ENCODE measurements at places on chromosomes 6 and 20. TPM values are rescaled to one million over a fixed set of nuclear protein-coding genes. Genes with fewer than 3 reads are reported as not detected.

The FOXC1 gene
- 1.5 TPM for total RNA-seq

- no peaks in the 10 kb centered on the region for H3K36me3 ChIP-seq
- peak overlapping the region; percentile 48 for H3K27ac ChIP-seq
- H3K4me1 ChIP-seq: peaks cover 3% of the 10 kb centered on the region
- no peak overlapping the region for H3K4me3 ChIP-seq
- DNase-seq: peak; percentile 83
Measured at GRCh38 chr6:32945108-32945760, 4.4 kb upstream of the HLA-DMB start.

The COX4I2 gene
- 0.52 TPM for total RNA-seq

DNA sequence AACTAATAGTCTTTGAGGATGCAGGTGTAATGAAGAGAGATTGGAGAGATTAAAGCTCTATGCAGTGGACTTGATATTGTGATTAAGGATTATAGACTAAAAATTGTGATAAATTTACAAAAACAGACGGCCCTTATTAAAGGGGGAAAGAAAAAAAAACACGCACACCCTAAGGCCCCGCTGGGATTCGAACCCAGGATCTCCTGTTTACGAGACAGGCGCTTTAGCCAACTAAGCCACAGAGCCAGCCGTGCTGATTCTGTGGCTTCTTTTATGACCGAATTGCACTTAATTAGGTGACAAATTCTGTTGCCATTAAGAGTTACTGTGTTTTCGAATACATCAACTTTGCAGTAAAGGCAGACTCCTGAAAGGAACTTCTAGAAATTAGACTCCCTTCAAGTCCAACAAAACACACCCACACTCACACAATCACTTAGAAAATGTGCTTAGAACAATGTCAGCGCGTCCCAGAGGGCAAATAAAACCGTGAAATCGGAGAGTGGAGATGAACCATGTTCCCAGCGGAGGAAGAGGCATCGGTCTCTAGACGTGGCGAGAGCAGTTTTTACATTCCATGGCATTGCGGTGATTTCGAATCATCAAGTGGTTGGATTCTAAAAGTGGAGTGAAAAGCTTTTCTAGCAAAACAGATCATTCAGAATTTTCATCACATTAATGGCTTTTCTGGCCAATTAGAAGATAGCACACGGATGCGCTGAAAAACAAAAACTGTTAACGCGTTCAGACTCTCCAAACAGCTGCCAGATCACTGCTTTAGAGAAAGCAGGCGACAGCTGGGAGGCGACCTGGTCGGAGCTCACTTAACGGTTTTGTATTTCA lies 122.6 kb downstream of the GPX5 start:
- no peak overlapping the region for H3K27ac ChIP-seq
- H3K4me3 ChIP-seq: peak overlapping the region; percentile 15
- no peaks in the 10 kb centered on the region for H3K27me3 ChIP-seq
- no peaks in the 10 kb centered on the region for H3K36me3 ChIP-seq
- no peaks in the 10 kb centered on the region for H3K4me1 ChIP-seq

- peak; percentile 45 for DNase-seq
- H3K36me3 ChIP-seq: no peaks in the 10 kb centered on the region
- H3K27me3 ChIP-seq: no peaks in the 10 kb centered on the region
- no peaks in the 10 kb centered on the region for H3K4me1 ChIP-seq
- H3K27ac ChIP-seq: no peak within 1 kb of the TSS
Measured at GRCh38 chr6:28258877-28259777, at the start of gene NKAPL. TSS of gene NKAPL (plus strand) at chr6:28259297. CDS start at chr6:28259372, 75 bp downstream.

The PCK1 gene
- 272 TPM for total RNA-seq

DNA sequence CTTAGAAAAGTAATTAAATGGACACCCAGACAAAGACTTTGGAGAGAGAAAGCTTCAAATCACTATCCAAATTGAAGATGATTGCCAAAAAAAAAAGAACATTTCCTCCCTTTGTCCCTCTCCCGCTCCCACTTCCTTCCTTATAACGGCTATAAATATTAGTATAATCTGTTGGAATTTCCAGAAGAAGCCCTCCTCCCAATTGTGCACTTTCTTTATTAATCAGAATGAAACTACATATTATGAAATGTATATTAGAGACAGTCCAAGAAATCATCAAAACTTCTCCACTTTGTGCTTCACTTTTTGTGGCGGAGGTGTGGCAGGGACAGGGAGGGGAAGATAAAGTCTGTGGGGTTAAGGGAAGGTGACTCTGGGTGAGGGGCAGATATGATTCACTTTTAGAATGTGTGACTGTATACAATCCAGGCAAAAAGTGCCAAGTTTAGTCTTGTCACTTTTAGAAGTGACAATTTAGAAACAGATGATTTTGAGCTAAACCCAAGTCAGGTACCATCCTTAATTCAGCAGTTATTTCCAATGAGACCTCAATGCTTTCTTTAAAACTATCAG lies 195.0 kb upstream of the MARCKS start:
- H3K4me3 ChIP-seq: no peak overlapping the region
- no peaks in the 10 kb centered on the region for H3K4me1 ChIP-seq
- no peak overlapping the region for H3K27ac ChIP-seq
- no peak for DNase-seq

DNA sequence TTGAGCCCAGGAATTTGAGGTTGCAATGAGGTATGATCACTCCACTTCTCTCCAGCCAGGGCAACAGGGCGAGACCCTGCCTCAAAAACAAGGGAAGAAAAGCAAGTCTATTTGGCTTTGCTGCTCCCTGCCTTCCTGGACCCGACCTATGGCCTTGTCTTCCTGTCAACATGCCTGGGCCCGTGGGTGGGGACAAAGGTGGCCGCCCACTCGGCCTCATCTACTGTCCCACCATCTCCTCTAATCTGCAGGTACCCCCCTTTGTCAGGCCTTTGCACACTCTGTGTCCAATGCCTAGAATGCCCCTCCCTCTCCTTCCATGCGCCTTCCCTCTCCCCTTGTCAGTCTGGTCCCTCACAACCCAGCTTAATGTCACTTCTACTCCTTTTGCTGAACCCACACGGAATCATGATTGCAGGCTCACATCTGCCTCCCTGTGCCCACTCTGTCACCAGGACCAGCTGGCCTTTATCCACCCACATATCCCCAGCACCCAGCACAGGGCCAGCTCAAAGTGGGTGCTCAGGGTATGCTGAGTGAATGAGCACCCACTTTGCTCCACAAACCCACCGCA lies 40.3 kb downstream of the MDFI start:
- H3K4me1 ChIP-seq: peaks cover 5% of the 10 kb centered on the region
- DNase-seq: no peak
- no peak overlapping the region for H3K27ac ChIP-seq

GRCh38 chr6:43283905-43284304 lies 14.2 kb upstream of the SLC22A7 start:
- H3K4me3 ChIP-seq: no peak overlapping the region
- DNase-seq: no peak
- no peaks in the 10 kb centered on the region for H3K27me3 ChIP-seq
- H3K27ac ChIP-seq: no peak overlapping the region

DNA sequence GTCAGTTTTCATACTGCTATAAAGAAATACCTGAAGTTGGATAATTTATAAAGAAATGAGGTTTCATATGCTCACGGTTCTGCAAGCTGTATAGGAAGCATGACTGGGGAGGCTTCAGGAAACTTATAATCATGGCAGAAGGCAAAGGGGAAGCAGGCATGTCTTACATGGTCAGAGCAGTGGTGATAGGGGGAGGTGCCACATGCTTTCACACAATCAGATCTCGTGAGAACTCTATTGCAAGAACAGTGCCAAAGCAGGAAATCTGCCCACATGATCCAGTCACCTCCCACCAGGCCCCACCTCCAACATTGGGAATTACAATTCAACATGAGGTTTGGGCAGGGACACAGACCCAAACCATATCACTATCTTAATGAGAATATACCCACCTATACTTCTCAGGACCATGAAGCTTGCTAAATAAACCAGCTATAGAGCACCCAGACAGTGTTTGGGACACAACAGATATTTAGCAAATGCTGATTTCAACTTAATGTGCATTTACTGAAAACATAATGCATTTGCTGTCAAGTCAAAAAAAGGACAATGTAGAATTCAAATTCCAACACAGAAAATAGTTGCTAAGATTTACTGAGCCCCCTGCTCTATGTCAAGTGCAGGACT lies 63.8 kb downstream of the TNFRSF21 start:
- no peaks in the 10 kb centered on the region for H3K36me3 ChIP-seq
- no peak overlapping the region for H3K4me3 ChIP-seq
- H3K4me1 ChIP-seq: peaks cover 9% of the 10 kb centered on the region
- DNase-seq: no peak
- no peak overlapping the region for H3K27ac ChIP-seq

The MUC21 gene
- not detected for total RNA-seq

Data from colonic mucosa (tissue), 4 donors.